Bronchus fibroblast of lung (primary cell): ENCODE measurements at places on chromosomes 11 and 22. TPM values are rescaled to one million over a fixed set of nuclear protein-coding genes. Genes with fewer than 3 reads are reported as not detected.

Gene GGTLC2
- total RNA-seq, result not detected in 2 replicates

Gene KRTAP5-10
- not detected in 2 replicates for total RNA-seq

Gene OR56A3
- total RNA-seq, result not detected in 2 replicates

Gene SYCE3
- total RNA-seq, result not detected in 2 replicates

Gene MORC2
- 9.1 and 10.9 TPM in 2 replicates for total RNA-seq

Gene SMCO4
- total RNA-seq, result 24.4 and 50.1 TPM in 2 replicates

Gene MMP27
- not detected in 2 replicates for total RNA-seq

Gene APOBEC3A
- not detected in 2 replicates for total RNA-seq

Gene HEPN1
- not detected in 2 replicates for total RNA-seq
